ENCODE measurements at places on chromosomes 7 and 10. TPM values are rescaled to one million over a fixed set of nuclear protein-coding genes. Genes with fewer than 3 reads are reported as not detected.

LRRD1 gene
- 4.1 TPM for total RNA-seq

LBX1 gene
- 0.24 TPM for total RNA-seq

DNA sequence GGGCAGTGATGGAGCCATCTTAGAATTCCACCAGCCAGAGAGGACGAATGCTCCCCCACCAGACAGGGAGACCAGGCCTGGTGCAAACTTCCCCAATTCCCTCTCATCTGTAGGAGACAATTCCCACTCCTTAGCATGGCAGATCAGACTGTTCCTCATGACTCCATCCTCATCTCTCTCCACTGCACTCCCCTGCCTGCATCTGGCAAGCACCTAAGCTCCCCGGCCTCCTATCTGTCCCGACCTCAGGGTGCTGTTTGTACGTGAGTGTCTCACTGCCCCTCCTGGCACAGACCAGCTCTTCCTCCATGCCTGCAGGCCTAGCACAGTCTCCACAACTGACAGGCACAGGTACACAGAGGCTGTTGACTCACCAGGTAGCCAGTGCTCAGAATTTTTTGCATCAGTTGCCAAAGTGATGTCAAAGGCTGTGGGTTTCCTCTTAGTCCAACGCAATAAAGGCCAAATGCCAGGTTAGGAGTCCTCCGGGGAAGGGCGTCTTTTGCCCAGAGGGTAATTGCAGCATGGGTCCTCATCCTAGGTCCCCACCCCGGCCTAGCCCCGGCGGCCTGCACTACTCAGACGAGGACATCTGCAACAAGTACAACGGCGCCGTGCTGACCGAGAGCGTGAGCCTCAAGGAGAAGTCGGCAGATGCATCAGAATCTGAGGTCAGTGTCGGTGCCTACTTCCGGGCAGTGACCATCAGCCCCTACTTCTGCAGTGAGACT, 436.8 kb upstream of the FOXK1 start:
- no peak for DNase-seq

- DNase-seq, result no peak
Observed at GRCh38 chr7:73839743-73840714, 2.3 kb downstream of the METTL27 start.

DNA sequence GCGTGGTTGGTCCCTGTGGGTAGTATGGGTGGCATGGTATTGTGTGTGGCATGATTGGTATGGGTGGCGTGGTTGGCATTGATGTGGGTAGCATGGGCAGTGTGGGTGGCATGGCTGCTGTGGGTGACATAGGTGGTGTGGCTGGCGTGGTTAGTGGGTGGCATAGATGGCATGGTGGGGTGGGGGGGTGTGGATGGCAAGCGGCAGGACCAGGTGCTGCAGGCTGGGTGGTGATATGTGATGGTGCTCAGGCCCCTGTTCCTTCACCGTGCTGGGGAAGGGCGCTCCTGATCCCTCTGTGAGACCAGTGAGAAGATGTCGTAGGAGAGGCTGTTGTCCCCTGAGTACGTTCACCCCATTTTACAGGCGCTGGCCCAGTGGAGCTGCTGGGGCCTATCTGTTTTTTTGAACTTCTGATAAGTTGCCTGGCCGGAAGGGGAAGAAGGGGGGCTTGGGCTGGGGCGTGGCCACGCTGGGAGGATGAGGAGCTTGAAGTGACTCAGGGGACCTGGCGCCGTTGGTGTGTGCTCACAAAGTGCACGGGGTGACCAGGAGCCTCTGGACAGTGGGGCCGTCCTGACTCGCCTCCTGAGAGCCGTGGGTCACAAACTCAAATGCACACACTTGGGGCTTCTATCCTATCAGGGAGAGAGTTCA, 17.5 kb downstream of the INPP5A start:
- DNase-seq, result no peak

GRCh38 chr10:119416855-119417254, 125.7 kb downstream of the RGS10 start:
- DNase-seq, result peak; percentile 53

- DNase-seq, result no peak
Observed at GRCh38 chr10:47243791-47244190, 56.2 kb upstream of the GDF10 start.

GRCh38 chr7:148060724-148061123, 529.8 kb upstream of the C7orf33 start:
- DNase-seq, result no peak
